ENCODE measurements at places on chromosomes 12 and 14.
A peak's percentile ranks its signal among the peaks of the same experiment; 100 is the strongest.

DNA sequence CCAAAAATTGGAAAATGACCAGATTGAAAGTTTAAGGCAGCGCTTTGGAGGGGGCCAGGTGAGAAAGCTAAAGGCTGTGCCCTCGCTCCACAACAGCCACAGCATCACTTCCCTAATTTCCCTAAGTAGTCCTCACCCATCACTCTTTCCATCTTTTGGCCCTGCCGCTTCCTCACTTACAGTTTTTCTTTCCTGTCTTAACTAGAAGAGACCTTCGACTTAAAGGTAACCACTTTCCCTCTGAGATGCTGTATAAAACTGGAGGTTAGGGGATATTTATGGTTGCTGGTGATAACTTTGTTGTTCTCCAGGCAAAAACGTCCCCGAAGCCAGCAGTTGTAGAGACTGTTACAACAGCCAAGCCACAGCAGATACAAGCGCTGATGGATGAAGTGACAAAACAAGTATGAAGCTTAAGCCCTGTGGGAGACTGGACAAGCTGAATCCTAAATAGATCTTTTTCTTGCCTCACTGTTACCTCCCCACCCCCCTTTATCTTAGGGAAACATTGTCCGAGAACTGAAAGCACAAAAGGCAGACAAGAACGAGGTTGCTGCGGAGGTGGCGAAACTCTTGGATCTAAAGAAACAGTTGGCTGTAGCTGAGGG, 4.3 kb downstream of the DDIT3 start:
- no peak for DNase-seq

DNA sequence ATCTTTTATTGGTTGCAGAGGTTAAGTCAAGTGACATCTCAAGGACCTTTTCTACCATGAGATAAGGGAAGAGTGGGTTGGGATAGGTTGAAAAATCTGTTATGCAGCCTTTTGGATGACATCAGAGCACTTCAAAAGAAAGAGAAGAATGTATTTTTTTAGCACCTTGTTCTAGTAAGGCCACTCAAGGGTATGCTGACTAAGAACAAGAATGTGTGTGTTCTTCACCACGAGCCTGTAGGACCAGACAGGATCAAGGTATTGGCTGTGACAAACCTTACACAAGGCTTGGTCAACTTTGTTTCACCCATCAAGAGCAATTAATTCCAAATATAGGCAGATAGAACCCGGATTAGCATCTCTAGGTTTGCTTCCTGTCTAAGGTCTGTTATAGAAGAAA, 142.5 kb downstream of the SAMD4A start:
- DNase-seq = no peak

DNA sequence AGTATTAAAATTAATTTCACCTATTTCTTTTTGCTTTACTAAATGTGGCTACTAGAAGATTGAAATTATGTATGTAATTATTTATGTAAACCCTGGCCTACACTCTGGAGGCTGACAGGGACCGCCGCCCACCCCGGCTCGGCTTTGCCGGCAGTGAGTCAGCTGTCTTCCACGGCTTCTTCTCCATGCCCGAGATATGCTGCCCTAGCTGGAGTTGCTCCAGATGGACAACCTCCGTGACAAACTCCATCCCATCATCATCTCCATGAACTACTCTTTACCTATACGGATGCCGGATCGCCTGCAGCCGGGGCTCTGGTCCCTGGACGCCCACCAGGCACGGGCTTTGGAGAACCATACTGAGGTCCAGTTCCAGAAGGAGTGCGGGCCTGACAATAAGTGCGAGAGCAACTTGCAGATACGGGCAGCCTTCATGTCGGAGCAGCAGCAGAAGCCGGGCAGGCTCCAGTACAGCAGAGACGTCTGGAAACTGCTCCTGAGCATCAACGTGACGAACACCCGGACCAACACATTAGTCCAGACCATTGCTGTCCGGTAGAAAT, 86.9 kb upstream of the NID2 start:
- no peak for DNase-seq

DNA sequence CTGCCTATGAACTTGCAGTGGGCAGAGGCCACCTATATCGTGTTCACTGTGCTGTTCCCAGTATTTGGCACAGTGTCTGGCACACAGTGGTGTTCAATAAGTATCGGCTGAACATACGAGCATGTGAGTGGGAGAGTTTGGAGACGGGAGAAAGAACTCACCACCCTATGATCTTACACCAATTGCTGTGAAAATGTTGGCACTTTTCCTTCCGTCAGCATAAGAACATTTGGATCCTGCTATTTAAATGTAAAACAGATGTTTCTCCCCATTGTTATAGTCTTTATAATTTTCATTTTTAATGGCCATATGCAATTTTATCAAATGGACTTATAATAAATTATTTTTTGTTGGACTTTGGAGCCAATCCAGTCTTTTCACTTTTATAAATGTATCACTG, 144.4 kb downstream of the EFCAB11 start:
- DNase-seq = no peak

DNA sequence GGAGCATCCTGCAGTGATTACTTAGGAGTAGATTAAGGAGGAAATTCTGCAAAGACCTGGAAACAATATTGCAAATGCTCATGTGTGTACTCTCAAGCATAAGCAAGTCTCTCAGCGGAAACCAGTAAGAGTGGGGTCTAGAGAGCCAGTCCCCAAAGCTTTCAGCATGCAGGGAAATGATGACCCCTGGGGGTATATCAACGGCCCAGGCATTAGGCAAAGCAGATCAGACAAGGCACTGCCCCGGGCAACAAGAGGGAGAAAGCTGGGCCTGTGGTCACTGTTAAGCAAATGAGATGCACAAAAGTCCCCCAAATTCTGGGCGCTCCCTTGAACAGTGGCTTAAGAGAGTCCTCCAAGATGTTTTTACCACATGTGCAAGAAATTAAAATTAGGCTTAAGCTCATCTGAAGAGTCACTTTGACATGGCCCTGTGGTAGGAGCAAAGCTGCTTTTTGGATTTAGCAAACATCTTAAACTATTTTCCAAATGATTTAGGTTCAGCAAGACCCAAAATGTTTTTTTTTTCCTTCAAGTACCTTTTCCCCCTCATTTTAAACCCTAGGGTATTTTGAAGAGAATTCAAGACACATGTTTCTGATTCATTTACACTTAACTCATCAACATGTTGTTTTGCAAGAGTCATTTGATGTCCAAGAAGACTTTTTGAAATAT, 457.1 kb upstream of the TBX3 start:
- no peak for DNase-seq

- no peak for DNase-seq
Observed at GRCh38 chr12:124452576-124453331, 114.7 kb downstream of the NCOR2 start.

DNA sequence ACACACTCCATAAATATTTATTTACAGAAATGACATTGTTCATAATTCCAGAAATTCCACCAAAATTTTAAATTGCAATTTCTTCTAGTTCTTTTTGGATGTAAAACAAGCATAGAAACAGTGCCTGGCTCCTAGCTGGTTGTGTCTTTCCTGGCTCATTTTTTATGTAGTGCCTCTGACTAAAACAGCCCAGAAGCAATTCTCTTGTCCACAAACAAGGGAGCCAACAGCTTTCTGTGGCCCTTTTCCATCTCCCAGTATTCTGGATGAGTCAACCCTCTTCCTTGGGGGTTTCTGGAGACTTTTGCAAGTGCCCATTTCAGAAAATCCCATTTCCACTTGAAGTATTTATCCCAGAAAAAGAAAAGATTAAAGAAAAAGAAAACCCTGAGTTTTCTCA, 141.4 kb downstream of the PHLDA1 start:
- DNase-seq = no peak

- no peak for DNase-seq
Observed at GRCh38 chr12:110754101-110754793, 11.6 kb upstream of the PPP1CC start.

DNA sequence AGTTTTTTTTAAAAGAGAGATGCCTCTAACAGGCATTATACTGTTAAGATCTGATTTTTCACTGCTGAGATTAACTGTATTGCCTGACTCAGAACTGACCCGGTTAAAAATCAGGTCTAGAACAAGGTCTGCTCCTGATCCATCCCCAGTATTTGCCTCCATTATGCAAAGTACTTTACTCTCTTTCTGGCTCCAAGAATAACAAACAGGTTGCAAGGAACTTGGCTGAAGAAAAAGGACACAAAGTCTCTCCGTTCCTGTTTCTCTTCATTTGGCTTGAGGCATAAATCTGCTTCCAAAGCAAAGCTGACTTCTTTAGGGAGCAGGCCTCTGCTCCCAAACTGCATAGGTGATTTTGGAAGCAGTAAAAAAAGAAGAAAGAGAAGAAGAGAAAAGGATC, 199.3 kb upstream of the PDZRN4 start:
- no peak for DNase-seq

- DNase-seq = no peak
Observed at GRCh38 chr14:100567877-100568163, 19.4 kb downstream of the BEGAIN start.

DNA sequence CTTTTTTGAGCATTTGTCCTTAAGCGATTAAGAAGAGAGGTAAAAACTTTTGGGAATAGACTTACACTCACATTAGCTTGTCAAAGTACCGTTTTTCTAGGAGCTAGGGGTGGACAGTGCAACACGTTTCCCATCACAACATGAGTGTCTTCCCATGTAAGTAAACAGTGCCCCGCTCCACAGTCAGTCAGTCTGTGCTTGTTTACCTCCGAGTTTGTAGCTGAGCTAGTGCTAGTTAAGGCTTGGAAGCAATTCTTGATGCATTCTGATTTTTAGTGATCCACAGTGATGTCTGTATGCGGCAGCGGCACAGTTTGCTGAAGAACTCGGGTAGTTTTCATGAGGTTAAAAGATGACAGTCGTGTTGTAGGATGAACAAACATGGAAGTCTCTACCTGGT, 941 bp downstream of the ZDHHC17 start:
- peak; percentile 8 for DNase-seq

DNA sequence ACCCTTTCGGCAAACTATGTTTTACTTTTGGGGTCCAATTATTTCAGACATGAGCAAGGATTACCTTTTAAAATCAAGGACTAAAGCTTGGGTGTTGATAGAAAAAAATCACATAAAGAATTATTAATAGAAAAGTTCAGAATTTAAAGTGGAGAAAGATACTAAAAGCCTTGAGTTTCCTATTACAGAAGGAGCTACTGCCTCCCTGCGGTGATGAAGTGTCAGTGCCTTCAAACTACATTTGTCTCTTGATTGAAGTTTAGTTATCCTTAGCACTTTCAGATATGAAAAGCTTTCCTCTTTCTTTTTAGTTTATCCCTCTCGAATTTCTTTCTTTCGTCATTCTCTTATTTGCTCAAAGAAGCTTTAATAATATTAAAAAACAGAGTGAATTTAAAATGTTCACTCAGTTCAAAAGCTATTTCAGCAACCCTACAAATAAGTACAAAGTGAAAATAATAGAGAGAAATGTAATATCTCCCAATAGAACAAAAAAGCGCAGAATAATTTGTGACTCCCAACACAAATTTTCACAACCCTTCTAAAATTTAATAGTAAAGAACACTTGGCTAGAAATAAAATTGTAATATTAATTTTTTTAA, 87.6 kb downstream of the SEC23A start:
- peak; percentile 70 for DNase-seq

Measured in NCI-H748 treated with DMSO at 0.1 percent for 48 hours (cell line).